Colonic mucosa (tissue), 4 donors: ENCODE measurements at places on chromosomes 3 and 15. TPM values are rescaled to one million over a fixed set of nuclear protein-coding genes. Genes with fewer than 3 reads are reported as not detected.

DNA sequence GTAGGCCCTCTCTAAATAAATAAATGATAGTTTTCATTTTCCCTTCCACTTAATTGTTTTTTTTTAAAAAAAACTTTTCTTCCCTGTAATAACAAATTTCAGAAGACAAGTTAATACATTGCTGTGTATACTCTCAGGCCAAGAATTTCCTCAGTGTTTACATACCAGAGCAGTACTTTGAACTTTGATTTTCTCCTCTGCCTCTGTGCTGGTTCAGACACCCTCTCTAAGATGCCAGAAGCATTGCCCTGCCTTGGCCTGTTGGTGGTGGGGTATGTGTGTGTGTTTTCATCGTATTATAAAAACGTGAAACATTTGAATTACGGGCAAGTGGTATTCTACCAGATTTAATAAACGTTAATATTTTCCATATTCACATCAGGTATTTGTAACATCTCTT lies 70.1 kb downstream of the SMAD3 start:
- DNase-seq: peak; percentile 59

The ONECUT1 gene
- not detected for total RNA-seq

DNA sequence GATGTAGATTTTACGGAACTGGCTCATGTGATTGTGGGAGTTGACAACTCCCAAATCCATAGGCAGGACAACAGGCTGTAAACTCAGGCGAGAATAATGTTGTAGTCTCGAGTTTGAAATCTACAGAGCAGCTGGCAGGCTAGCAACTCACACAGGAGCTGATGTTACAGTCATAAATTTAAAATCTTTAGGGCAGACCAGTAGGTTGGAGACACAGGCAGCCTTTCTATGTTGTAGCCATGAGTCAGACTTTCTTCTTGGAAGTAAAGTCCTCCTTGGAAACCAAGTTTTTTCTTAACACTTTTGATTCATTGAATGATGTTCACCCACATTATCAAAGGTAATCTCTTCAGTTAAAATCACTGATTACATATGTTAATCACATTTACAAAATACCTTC lies 89.1 kb upstream of the ALCAM start:
- no peak for DNase-seq

The NR1I2 gene
- total RNA-seq: 58.4 TPM

The WDR76 gene
- total RNA-seq: 20.7 TPM

DNA sequence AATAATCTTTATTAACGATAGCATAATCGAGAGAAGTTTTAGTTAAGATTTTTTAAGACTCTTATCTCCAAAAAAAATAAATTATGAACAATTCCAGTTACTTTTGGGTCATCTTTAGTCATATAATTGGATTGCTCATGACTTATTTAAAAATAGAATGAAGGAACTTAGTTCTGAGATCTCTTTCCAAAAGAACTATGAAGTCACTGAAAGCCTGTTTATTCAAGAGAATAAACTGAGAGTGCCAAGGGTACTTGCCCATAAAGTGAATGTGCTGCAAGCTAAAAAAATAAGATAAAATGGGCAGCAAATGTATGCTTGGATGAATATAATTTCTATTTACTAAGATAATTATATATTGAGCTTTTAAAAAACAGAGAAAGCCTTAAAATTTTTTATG lies 176.5 kb upstream of the PLSCR5 start:
- DNase-seq: no peak

- DNase-seq: peak; percentile 24
Measured at GRCh38 chr3:3798631-3799113, 559 bp upstream of the LRRN1 start.

GRCh38 chr3:173622166-173622565 lies 224.6 kb downstream of the NLGN1 start:
- no peak for DNase-seq

GRCh38 chr3:30347679-30348216 lies 258.7 kb upstream of the TGFBR2 start:
- DNase-seq: no peak

GRCh38 chr15:63347074-63347857 lies 34.4 kb downstream of the CA12 start:
- DNase-seq: no peak

The MYO5C gene
- 102 TPM for total RNA-seq

- peak; percentile 76 for DNase-seq
Measured at GRCh38 chr15:78072080-78072892, 5.2 kb downstream of the TBC1D2B start.

DNA sequence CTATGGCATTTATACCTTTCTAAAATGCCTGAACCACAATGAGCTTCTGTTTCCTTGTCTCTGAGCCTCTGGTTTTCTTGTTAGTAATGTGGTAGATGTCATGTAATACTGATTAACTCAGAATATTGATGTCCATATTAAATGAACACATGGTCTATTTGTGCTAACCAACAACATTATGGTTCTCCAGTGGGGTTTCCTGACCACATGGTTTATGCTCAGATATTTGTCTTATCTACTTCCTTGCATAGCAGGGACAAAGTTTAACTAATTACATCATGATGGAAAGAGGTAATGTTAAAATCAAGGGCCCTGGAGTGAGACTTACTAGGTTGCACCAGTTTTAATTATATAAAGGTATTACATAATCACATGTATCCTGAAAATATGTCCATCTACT lies 62.6 kb upstream of the SCN10A start:
- no peak for DNase-seq

- no peak for DNase-seq
Measured at GRCh38 chr3:54283470-54283869, 161.1 kb downstream of the CACNA2D3 start.

DNA sequence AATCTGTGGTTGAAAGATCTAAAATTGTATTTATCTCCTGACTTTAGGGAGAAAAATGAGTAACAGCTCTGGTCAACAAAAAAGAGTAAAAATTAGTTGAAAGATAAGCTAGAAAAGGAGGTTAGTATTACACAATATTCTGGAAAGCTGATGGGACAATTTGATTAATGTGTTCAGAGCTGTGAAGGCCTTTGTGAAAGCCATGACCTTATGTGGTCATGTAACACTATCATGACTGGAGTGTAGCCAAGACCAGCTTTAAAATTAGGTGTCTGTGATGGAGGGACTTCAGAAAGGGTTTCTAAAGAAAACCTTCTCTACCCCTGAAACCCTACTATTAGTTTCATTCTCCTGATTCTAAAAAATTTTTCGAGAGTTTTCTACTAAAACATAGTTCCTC lies 127.2 kb downstream of the NFKBIZ start:
- no peak for DNase-seq

GRCh38 chr3:160941885-160942494 lies 163.2 kb downstream of the B3GALNT1 start:
- peak; percentile 84 for DNase-seq

DNA sequence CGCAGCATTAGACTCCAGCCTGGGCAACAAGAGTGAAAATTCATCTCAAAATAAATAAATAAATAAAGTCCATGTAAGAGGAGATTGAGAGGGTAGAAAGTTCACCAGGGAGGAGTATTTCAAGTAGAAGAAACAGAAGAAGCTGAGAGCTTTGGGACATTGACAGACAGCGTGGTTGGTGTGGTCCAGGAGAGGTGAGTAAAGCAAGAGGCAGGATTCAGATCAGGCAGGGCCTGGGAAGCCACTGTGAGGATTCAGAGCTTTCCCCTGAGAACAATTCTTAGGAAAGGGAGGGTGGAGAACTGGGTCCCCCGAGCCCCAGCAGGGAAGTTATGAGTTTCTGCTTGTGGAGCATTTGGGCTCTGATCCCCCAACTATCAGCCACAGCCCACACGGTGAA lies 54.2 kb upstream of the AMOTL2 start:
- DNase-seq: no peak

- no peak for DNase-seq
Measured at GRCh38 chr15:39942753-39943150, 8.8 kb downstream of the EIF2AK4 start.

DNA sequence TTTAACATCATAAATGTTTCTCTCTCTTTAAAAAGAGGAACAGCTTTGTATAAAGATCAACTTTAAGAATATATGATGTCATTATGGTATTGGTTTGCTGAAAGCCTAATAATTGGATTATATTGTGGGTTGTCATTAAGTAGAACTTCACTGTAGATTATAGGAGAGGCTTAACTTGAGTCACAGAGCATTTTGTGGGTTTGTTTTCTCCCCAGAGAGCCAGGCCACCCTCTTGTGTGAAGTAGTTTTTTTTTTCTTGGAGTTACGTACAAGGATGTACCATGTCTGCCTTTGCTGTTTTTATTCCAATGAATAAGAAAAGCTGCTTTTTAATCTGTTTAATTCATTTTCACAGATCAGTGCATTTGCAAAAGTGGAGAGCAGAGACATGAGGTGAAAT lies 354.8 kb upstream of the TBL1XR1 start:
- no peak for DNase-seq

DNA sequence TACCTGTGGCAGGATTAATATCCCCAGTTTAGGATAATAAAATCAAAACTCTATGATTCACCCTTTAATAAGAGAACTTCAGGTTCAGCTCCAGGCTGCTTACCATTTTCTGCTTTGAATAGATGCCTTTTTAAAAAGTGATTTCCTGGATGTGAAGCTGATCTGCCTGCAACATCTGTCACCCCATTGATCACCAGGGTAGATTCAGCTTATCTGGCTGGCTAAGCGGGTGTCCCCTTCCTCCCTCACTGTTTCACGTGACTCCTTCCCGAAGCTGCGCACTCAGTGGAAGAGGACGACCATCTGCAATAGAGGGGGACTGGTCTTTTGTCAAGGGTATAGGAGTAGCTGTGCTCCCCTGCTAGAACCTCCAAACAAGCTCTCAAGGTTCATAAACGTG lies 128.1 kb downstream of the IL1RAP start:
- DNase-seq: no peak

DNA sequence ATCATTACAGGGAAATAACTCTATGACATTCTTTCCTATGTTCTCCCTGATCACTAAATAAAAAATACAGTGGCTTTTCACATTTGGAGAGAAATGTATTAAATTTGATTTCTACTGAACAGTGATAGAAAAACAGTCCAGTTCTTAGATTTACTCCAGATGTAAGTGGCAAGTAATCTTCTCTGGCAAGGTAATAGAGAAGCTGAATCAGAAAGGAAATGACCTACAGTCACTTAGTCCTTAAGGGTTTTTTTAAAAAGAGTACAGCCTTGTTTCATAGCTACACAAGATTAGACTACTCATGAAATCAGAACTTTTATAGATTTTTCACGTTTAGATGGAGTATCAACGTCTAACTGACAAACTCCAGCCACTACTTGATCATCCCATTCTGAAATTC lies 236.9 kb downstream of the CADPS start:
- DNase-seq: no peak

DNA sequence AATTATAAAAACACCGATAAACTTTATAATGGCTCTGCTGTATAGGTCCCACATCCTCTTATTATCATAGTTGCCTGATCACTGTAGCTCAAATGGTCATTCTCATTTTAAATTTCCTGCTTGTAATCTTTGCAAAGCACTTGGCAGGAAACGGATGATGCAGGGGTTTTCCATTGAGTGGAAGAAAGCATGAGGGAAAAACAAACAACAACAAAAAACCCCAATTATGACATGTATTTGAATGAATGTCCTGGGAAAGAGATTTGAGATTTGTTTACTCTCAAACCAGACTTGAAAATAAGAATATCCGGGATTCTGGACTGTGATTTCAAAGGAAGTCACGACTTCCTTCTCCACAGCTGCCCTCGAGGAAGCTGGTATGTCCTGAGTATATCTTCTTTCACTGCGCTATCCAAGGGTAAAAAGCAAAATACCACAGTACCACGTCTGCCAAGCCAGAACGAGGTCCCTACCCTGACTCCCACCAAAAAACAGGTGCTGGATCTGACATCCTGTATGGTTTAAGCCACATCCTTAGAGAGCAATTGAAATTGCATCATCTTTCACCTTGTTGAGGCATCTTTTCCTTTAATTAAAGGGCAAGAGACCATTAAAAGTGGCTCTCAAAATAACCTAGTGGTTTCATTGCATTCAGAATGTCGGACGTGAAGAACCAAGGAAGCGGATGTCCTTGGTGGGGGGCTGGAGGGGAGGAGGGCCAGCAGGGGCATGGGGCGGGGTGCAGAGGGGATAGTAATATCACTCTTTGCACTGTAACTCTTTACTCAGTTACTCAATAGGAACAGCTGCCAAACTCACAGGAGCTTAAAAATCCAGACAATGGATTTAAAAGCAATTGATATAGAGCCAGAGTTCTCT lies 13.5 kb upstream of the TIPIN start:
- DNase-seq: no peak

GRCh38 chr15:51234176-51234927 lies 104.0 kb downstream of the CYP19A1 start:
- DNase-seq: no peak

- no peak for DNase-seq
Measured at GRCh38 chr3:11624161-11624560, 19.6 kb downstream of the VGLL4 start.

GRCh38 chr15:101551696-101552591 lies 62.4 kb upstream of the PCSK6 start:
- no peak for DNase-seq

The FEZF2 gene
- total RNA-seq: not detected

DNA sequence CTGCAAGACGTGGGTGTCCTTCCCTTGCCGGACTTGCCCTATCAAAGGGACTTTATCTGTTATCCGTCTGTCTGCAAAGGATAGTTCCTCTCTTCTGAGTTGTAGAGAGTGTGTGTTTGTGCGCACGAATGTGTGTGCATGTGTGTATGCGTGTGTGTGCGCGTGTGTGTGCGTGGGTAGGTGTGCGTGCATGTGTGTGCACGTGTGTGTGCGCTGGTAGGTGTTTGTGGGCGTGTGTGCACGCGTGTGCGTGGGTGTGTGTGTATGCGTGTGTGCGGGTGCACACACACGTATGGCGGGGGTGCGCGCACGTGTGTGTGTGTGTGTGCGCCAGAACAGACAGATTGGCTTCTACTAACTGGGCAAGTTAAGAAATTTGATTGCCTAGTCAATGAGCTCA lies 4.1 kb upstream of the BMF start:
- no peak for DNase-seq

DNA sequence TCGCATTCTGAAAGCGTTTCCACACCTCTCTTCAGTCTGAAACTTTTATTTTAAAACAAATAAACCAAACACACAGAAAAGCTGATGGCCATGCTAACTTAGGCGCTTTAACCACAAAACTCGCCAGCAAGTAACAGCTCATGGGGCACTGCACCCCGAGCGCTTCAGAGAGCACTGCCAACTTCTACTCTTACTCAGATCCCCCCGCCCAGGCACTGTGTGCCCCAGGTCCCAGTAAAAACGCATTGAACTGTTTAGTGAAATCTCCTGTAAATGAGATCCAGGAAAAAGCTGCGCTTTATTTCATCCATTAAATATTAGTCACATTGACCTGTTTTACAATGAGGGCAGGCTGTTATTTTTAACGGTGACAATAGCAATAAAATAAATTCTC lies 99.7 kb downstream of the LRIG1 start:
- no peak for DNase-seq

GRCh38 chr3:184574515-184575417 lies 13.2 kb downstream of the EPHB3 start:
- no peak for DNase-seq

DNA sequence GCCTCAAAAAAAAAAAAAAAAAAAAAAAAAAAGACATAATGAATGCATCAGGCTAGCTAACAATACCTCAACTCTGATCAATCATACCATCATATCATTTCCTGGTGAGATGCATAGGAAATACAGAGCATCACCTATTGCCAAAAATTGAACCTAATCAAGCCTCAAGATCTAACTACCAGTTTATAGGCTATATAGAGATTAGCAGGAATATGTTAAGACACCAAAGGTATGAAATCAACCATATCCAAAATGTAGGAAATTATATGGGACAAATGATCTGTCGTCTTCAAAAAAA lies 387 bp upstream of the VPS33B start:
- no peak for DNase-seq

The VWA5B2 gene
- 2.3 TPM for total RNA-seq
